ENCODE measurements at places on chromosomes 5 and 9. TPM values are rescaled to one million over a fixed set of nuclear protein-coding genes. Genes with fewer than 3 reads are reported as not detected.

DNA sequence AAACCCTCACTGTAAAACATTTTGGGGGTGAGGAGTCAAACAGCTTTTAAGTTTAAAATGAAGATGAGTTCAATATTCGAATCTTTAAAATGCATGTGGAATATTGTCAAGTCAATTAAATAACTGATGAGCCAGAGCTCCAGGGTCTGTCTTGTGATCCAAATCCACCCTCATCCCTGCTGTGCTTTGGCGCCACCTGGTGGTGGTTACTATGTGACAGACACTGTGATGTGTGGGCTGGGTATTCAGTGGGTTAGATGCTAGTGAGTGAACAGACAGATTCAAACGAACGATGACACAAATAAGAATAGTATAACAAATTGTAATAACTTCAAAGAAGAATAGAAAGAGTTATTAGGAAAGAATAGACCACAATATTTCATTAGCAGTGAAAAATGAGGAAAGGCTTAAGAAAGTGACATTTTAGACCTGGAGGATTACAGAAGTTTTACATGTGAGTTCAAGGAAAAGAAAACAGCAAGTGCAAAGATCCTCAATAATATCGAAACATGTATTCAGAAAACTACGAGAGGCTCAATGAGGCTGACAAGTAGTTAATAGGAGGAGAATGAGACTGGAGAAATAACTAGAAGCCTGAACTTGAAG lies 51.4 kb upstream of the CHSY3 start:
- peak; percentile 48 for DNase-seq

GRCh38 chr5:61053937-61054336 lies 108.3 kb downstream of the SMIM15 start:
- no peak for DNase-seq

GRCh38 chr5:179907556-179908324 lies at the start of gene TBC1D9B:
TBC1D9B (minus strand) TSS chr5:179907897; CDS start chr5:179907821, 76 bp downstream.
- DNase-seq, result peak; percentile 67

DNA sequence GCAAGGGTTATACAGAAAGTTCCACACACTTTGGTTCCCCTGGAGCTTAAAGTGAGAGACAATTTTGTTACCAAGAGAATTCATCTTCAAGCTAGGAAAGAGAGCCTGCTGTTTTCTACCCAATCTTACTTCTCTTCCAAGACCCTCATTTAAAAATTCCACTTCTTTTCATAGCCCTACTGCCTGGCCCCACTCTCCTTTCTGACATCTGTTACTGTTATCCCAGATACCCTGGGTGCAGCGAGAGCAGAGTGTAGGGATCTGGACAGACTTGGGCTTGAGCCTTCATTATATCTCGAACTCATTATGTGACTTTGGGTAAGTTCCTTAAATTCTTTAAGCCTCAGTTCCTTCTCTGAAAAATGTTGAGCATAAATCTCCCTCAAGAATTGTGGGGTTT lies 263.1 kb downstream of the ASTN2 start:
- no peak for DNase-seq

GRCh38 chr5:160516696-160517530 lies 95.3 kb downstream of the PTTG1 start:
- DNase-seq, result no peak

- DNase-seq, result peak; percentile 12
Measured at GRCh38 chr5:36209664-36210063, 32.1 kb downstream of the NADK2 start.

GRCh38 chr5:178114325-178115135 lies 1.2 kb downstream of the N4BP3 start:
- peak; percentile 30 for DNase-seq

GRCh38 chr9:89634995-89635742 lies 30.4 kb downstream of the GADD45G start:
- no peak for DNase-seq

- no peak for DNase-seq
Measured at GRCh38 chr9:105672711-105673234, 10.5 kb downstream of the TAL2 start.

DNA sequence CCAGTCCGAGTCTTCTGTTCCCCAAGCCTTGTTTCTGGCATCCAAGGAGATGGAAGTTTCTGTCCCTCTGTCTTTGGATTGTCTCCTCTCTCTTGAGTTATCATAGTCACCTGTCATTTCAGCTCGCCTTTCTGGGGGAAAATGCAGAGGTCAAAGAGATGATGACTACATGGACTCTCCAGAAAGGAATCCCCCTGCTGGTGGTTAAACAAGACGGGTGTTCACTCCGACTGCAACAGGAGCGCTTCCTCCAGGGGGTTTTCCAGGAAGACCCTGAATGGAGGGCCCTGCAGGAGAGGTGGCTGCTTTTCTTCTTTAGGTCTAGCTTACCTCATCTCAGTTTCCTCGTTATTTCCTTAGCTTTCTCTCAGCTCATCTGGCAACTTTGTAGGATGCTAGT lies 25.1 kb downstream of the ERAP2 start:
- no peak for DNase-seq

- no peak for DNase-seq
Measured at GRCh38 chr5:115415143-115415491, 118.7 kb upstream of the CCDC112 start.

DNA sequence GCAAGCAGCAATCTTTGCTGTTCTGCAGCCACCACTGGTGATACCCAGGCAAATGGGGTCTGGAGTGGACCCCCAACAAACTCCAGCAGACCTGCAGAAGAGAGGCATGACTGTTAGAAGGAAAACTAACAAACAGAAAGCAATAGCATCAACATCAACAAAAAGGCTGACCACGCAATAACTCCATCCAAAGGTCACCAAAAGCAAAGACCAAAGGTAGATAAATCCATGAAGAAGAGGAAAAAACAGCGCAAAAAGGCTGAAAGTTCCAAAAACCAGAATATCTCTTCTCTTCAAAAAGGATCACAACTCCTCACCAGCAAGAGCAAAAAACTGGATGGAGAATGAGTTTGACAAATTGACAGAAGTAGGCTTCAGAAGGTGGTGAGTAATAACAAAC lies 23.4 kb downstream of the FRMD3 start:
- no peak for DNase-seq

DNA sequence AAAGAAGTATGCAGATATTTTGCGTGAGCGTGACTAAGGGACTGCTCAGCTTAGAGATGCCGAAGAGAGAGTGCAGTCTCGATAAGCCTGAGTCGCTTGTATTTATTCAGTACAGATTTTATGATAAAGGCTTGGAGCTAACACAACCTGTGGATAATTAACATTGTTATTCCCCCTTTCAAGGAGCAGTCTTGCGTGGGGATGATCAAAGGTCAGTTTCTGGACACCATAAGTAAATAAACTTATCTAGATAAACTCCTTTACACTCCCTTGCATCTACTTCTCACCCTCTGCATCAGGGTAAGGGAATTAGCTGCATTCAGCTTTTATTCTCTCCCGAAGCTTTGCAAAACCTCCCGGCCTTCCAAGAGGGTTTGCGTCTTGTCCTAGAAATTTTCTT lies 357.8 kb upstream of the ST8SIA4 start:
- no peak for DNase-seq

- no peak for DNase-seq
Measured at GRCh38 chr5:2029206-2029605, 146.5 kb upstream of the IRX4 start.

DNA sequence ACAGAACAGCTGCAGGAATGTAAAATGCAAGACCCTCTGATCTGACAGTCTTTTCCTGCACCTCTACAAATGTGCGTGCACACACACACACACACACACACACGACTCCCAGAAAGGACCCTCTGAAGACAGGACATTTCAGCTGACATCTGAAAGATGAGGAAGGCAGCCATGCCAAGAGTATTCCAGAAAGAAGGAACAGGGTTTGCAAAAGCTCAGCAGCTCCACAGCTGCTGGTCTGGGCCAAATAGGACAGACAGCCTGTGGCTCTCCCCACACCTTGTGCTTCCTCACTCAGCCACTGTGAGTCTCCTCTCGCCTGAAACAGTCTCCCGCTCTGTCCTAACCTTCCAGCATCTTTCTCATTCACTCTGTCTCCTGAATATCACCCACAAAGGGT lies 189.0 kb downstream of the PALM2AKAP2 start:
- DNase-seq, result peak; percentile 40

CAST gene
- 96.8 TPM for total RNA-seq

ENTR1 gene
- 19.9 TPM for total RNA-seq

AGTPBP1 gene
- total RNA-seq, result 19.9 TPM

SLC25A48 gene
- total RNA-seq, result not detected

TLE1 gene
- total RNA-seq, result 82.4 TPM

DMGDH gene
- total RNA-seq, result 0.76 TPM
